Astrocyte of the cerebellum (primary cell): ENCODE measurements at places on chromosomes 5 and 9.

GRCh38 chr9:97768746-97769145 lies 71.6 kb upstream of the XPA start:
- peak; percentile 29 for DNase-seq

DNA sequence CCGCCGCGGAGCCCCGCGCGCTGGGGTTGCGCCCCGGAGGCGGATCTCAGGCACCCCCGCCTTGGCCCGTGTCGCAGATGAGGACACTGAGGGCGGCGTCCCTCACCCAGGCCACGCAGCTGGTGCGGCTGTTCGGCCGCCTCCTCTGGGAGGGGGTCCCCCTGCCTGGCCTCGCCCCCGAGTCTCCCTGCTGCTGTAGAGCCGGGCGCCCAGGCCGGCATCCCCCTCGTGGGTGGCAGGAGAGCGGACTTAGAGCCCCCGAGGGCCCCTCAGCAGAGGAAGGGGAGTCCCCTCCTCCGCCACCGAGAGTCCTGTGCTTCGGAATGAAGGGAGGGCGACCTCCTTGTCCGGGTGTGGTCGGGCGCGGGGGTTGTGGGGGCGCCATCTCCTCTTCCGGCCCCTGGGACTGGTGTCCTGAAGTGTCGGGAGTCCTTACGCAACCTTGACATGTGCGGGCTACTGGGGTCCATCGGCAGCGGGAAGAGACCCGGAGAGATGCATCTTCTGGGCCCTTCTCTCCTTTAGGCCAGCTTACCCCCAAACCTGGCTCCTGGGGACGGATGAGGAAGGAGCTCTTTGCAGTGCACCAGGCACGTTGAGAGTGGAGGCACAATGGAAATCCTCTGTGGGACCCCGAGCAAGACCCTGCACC lies 11.7 kb upstream of the EXOSC2 start:
- DNase-seq, result no peak

- no peak for DNase-seq
These were observed 158.6 kb downstream of the FAM114A2 start for GRCh38 chr5:153880106-153880505.

- no peak for DNase-seq
These were observed 134.9 kb downstream of the ATG10 start for GRCh38 chr5:82106756-82107155.

- DNase-seq, result no peak
These were observed 31.2 kb downstream of the CDK7 start for GRCh38 chr5:69265931-69266330.

DNA sequence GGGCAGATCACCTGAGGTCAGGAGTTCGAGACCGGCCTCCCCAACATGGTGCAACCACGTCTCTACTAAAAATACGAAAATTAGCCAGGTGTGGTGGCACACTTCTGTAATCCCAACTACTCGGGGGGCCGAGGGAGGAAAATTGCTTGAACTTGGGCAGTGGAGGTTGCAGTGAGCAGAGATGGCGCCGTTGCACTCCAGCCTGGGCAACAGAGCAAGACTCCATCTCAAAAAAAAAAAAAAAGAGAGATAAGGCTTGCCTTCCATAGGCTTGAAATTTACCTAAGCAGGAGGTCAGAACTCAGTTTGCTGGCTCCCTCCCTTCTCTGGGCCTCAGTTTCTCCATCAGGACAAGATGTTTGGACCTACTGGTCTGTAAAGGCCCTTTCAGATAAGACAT lies 1.3 kb downstream of the SPOUT1 start:
- DNase-seq, result no peak

GRCh38 chr9:136155576-136155975 lies 36.9 kb upstream of the TMEM250 start:
- DNase-seq, result no peak

GRCh38 chr9:70111042-70111602 lies 67.5 kb downstream of the MAMDC2 start:
- peak; percentile 53 for DNase-seq

GRCh38 chr5:107025712-107026497 lies 644.8 kb downstream of the EFNA5 start:
- no peak for DNase-seq

GRCh38 chr5:10352430-10353240 lies 860 bp upstream of the MARCHF6 start:
- no peak for DNase-seq

- DNase-seq, result no peak
These were observed 2.3 kb upstream of the TBCA start for GRCh38 chr5:77778398-77778797.

- no peak for DNase-seq
These were observed 57.2 kb downstream of the RFX3 start for GRCh38 chr9:3468421-3469205.
